ENCODE measurements at places on chromosomes 12 and 14. TPM values are rescaled to one million over a fixed set of nuclear protein-coding genes. Genes with fewer than 3 reads are reported as not detected.

OR4E2 gene
- not detected for polyA plus RNA-seq

ARF6 gene
- 43.1 TPM for polyA plus RNA-seq

DNA sequence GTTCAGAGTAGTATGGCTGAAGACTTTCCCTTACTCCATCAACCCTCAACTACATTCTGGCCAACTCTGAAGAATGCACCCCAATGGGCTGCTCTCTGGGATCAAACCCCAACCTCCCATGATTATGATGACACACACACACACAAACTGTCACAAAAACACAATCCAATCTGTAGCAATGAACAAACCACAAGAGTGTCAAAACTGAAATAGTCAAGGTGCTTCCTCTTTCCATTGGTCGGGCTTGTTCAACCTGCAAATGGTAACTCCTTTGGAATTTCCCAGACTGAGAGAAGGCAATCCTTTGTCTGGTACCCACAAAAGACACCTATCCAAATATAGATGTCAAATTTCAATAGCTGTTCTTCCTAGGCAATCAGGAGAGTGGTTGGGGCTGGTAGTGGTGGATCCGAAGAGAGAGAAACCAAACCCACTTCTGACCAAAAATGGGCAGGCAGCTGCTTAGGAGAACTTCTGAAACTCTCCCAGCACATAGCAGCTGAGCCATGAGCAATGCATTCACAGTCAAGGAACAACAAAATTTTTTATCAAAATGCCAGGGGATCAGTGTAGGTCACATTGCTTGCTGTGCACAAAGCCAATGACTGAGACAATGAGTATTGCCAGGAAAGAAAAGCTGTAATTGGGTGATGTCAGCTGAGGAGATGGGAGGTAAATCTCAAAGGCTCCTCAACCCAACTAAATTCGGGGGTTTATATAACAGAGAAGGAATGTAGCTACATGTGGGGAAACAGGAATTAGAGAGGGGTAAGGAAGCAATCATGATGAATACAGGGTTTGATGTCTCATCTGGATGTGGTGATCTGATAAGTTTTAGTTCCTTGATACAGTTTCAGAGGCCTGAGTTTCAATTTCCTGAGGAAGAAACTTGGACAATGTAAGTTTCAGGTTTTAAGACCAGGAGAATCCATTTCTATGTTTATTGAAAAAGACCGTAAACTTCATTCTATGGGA, 191.4 kb downstream of the KITLG start:
- DNase-seq, result no peak

- DNase-seq, result no peak
Measured at GRCh38 chr14:88209273-88209672, 113.8 kb downstream of the KCNK10 start.

- no peak for DNase-seq
Measured at GRCh38 chr12:100225491-100225890, 24.9 kb downstream of the ACTR6 start.

HOTAIR gene
- not detected for polyA plus RNA-seq

DNA sequence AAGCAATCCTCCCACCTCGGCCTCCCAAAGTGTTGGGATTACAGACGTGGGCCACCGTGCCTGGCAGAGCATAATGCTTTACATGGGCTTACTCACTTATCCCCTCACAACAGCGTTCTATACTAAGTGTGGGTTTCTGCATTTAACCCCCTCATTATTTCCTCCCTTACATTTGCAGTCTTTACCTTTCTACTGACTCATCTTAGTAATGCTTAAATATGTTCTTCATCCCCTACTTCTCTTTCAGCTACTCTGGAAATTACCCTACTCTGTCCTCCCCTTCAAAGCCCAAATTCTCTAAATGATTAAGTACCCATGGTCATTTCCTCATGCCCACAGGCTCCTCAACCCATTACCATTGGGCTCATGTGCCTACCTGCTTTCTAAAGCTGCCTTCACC, 40.7 kb downstream of the NKX2-1 start:
- DNase-seq, result no peak

- DNase-seq, result peak; percentile 88
Measured at GRCh38 chr14:24365600-24366412, 2.2 kb upstream of the NFATC4 start.
